ENCODE measurements at places on chromosomes 3 and 15.

GRCh38 chr3:122908251-122908650 lies 113.4 kb downstream of the SLC49A4 start:
- no peak for DNase-seq

DNA sequence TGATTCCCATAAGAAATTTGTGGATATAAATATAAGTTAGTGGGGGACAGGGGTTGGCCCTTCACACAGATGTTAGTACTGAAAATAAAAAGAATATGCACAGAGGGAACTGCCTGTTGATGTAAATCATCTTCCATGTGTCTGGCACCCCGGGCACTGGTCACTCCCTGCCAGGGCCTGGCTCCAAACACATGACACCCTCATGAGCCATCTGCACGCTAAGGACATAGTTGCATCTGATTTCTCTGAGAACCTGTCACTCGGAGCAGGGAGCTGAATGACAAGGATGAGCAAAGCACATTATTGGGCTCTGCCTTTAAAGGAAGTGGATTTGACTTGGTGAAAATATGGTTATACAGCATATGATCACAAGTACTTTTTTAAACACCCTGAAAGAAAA lies 66.2 kb upstream of the TSC22D2 start:
- no peak for DNase-seq

GRCh38 chr3:151726016-151726415 lies 7.7 kb upstream of the AADACL2 start:
- DNase-seq = peak; percentile 48

- no peak for DNase-seq
Observed at GRCh38 chr3:151751161-151751560, 17.4 kb downstream of the AADACL2 start.

DNA sequence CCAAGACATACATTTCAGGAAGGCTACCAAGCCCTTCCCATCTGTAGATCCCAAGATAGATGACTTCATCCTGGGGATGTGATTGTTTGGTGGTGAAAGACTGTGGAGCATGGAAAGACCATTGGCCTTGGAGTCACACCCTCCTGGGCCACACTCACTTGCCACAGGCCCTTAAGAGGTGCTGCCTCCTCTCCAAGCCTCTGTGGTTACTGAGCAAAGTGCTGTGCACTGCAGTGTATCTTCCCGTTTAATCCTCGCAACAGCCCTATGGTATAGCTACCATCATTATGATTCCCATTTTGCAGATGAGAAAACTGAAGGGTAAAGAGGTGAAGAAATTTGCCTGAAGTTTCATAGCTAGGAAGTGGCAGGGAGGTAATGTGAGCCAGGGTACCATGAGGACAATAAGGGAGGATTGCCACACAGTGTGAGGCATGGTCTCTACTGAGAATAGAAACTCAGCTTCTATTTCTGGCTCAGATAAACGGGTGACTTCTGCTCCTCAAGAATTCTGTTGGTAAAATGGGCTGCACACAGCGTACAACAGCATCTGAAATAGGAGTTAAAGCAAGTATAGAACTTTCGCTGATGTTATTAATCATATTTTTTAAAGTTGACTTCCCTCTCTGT lies 23.9 kb upstream of the RHO start:
- no peak for DNase-seq

GRCh38 chr3:185992831-185993374 lies 55.1 kb upstream of the TRA2B start:
- peak; percentile 57 for DNase-seq

GRCh38 chr3:39907981-39908380 lies 98.6 kb downstream of the MYRIP start:
- peak; percentile 41 for DNase-seq

DNA sequence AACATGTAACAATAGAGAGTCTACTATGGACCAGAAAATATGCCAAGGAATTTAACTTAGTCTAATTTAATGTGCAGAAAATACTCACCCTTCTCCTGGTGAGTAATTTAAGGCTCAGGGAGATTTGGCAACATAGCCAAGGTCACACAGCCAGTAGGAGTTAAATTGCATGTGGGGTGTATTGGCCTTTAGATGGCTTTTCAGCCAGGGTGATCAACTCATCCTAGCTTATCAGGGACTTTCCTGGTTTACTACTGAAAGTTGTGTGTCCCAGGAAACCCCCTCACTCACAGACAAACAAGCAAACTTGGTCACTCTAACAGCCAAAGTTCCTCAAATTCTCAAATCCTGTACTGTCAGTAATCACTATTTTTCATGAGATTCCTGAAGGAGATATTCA lies 2.6 kb upstream of the SLC9A9 start:
- DNase-seq = no peak

- DNase-seq = peak; percentile 25
Observed at GRCh38 chr3:16801698-16802097, 83.1 kb upstream of the PLCL2 start.

GRCh38 chr15:38163658-38164057 lies 89.0 kb upstream of the SPRED1 start:
- no peak for DNase-seq

- DNase-seq = no peak
Observed at GRCh38 chr3:116191409-116191808, 253.9 kb downstream of the LSAMP start.

DNA sequence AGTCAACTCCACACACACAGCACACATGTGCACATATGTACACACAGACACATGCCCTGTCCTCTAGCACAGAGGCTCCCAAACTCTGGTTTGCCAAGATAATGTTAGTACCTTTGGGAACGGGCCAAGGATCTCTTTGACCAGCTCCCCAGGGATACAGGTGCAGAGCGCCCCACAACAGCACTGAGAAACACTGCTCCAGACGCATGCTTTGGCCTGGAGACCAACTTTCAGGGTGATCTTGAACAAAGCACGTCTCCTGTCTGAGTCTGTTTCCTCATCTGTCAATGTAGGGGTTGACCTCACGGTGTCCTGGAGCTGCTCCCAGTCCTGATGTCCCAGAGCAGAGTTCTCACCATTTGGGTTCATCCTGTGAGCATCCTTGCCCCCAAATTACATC lies 15.9 kb upstream of the SKOR1 start:
- no peak for DNase-seq

- DNase-seq = no peak
Observed at GRCh38 chr3:156620901-156621300, 53.5 kb upstream of the TIPARP start.

DNA sequence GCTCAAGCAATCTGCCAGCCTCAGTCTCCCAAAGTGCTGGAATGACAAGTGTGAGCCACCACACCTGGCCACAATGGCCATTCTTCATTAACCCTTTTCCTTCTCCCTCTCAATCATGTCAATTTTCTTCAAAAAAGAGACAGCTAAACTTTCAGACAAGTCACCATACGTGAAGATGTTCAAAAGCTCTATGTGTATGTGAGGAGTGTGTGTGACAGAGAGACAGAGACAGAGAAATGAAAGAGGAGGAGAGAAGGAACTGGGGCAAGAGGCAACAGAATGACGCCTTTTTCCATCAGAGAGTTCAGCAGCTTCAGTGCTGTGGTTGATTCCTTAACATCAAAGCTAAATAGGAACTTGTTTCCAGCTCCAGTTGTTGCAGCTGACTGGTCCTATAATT lies 27.4 kb downstream of the OSBPL10 start:
- no peak for DNase-seq

- no peak for DNase-seq
Observed at GRCh38 chr3:151644020-151644620, 89.6 kb upstream of the AADACL2 start.

GRCh38 chr15:77329202-77329601 lies 90.7 kb downstream of the PEAK1 start:
- no peak for DNase-seq

GRCh38 chr15:68419301-68420175 lies 12.4 kb downstream of the ITGA11 start:
- DNase-seq = no peak

- no peak for DNase-seq
Observed at GRCh38 chr3:138317687-138318086, 12.0 kb downstream of the NME9 start.

DNA sequence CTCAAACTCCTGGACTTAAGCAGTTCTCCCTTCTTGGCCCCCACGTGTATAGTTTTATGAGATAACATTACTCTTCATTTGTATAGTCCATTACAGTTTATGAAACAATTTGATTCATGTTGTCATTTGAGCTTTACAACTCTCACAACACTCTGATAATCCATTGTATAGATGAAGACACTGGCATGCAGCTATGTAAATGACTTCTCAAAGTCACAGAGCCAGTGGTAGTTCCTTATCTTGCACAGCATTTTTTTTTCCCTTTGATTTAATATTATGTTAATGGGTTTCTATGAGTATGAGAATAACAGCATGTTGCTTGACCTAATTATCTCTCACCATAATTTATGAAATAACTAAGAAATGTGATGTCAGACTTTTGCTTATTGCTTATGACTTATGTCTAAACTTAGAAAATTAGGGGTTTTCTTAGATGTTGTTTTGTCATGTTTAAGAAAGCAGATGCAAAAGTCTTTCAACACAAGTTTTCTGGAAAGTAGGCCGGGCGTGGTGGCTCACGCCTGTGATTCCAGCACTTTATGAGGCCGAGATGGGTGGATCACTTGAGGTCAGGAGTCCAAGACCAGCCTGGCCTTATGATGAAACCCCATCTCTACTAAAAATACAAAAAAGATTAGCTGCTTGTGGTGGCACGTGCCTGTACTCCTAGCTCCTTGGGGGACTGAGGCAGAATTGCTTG lies 13.3 kb downstream of the VPS8 start:
- DNase-seq = no peak

DNA sequence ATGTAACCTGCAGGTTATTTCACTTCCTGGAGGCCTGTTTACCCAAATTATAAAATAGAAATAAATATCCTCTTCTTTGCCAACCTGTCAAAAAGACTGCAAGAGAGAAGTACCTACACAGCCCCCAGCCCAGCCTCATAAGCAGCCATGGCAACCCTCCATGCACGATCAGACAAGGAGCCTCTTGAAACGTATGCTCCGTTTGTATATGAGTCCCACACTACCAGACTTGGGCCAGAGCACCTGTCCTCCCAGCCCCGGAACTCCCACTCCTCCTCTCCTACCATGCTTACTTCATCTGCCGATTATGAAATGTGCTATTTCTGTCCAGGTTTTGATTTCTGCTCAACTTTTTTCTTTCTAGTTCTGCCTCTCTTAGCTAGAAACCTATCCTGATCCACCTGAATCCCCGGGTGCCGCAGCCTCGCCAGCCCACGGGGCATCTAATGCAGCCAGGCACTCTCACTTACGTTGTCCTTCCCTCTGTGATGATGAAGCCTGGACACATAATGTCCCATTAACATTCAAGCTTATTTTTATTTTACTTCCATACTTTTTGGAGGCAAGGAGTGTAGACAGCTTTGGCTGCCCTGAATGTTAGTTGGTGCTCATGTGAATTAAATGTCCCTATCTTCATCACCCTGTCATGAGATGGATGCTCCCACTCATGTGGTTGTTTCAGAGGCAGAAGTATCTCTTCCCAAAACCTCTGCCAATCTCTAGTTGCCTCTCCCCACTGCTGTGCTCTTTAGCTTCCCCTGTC lies 73.8 kb downstream of the MB21D2 start:
- DNase-seq = no peak

GRCh38 chr3:115790759-115791158 lies 167.4 kb downstream of the GAP43 start:
- DNase-seq = peak; percentile 97

DNA sequence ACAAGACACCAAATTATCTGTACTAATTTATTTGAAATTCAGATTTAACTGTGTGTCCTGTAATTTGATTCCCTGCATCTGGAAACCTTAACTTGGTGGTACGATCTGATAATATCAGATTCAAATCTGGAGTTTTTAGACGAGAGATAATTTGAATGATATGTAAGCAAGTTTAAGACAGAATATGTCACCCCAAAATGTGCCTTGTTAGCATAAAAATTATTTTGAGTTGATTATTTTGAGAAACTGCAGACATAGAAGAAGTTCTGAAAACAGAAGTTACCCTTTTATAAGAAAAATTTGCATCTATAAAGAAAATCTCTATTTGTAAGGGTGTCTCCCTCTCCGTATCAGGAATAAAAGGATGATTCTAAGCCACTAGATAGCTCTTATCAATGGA lies 1202.8 kb downstream of the ROBO2 start:
- no peak for DNase-seq

DNA sequence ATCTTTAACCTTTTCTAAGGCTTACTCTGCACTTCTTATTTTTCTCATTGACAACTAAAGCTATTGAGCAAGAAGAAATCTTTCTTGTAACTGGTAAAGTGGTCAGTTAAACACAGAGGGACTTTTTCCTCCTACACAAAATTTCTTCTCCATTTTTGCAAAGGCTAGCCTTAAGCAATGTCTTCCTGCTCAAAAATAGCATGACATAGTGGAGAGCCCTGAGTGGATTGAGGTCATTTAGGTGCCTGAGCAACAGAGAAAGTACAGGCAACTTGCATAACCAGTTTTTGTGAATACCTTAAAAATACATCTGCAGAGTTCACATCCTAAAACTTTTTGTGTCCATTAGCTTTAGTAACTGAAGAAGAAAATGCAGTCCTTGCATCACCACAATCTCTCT lies 144.7 kb upstream of the TTC14 start:
- DNase-seq = no peak

GRCh38 chr3:171970301-171970788 lies 69.0 kb upstream of the FNDC3B start:
- no peak for DNase-seq

DNA sequence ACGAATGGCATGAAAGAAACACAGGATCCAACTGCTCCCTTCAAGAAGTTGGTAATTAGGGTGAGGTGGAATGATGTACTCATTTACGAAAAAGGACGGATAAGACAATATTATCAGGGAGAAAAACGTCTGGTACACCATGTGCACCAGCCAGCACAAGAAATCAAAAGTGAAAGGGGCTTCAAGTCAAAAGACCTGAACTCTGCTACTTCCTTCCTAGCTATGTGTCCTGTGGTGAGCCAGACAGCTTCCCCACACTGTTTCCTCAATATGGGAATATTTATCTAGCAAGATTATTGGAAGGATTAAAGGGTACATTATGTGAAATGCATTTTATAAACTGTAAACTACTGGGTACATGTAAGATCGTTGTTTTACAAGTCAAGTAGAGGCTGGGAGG lies 33.9 kb downstream of the RAB27A start:
- no peak for DNase-seq

- DNase-seq = no peak
Observed at GRCh38 chr3:38165722-38166387, 518 bp downstream of the OXSR1 start.

Measured in astrocyte of the hippocampus (primary cell).